ENCODE measurements at places on chromosomes 16 and 17.
A peak's percentile ranks its signal among the peaks of the same experiment; 100 is the strongest.

GRCh38 chr16:58490065-58490464, 9.9 kb upstream of the NDRG4 start:
- DNase-seq: no peak

DNA sequence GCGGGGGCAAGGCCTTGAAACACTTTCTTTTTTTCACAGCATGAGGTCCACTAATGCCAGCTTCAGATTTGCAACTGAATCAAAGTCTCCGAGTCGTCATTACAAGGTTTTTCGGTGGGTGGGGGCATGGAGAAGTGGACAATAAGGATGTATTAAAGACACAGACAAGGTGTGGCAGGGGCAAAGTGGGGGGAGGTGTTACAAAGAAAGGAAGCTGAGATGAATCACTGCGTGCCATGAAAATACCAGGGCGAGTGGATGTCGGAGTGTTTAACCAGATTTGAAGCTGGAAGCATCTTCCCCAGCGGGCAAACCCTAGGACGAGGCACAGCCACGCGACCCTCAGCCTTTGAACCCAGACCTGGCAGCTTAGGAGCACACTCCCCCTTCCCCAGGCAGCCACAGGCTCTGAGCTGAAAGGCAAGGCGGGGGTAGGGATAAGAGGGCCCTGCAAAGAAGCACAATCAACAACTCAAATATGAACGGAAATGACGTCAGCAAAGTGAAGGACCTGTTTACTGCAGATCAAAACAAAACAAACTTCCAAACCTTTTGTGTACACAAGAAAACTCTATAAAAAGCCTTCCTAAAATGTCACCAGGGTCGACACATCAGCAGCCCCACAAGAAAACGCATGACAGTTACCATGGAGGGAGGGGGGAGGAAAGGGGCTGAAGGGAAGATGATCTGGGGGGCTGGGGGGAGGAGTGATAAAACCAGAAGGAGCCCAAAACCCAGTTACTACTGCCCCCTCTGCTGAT, 5.6 kb upstream of the ZFHX3 start:
- DNase-seq: peak; percentile 57

- DNase-seq: no peak
Observed at GRCh38 chr17:34015253-34015652, 239.8 kb upstream of the CCL2 start.

DNA sequence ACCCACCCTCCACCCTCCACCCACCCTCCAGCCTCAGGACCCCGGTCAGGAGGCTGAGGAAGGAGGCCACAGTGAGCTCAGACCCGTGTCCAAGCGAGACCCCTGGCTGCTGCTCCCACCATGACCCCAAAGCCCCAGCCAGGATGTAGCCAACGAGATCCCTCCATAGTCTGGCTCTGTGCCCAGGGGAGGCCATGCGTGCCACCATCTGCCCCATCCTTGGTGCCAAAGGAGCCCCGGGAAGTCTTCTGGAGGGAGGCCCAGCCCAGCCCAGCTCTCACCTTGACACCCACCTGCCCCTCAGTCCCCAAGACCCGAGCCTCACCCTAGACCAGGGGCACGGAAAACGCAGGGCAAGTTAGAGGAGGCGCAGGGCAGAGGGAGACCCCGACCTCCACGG, 34.2 kb downstream of the PIEZO1 start:
- DNase-seq: no peak

DNA sequence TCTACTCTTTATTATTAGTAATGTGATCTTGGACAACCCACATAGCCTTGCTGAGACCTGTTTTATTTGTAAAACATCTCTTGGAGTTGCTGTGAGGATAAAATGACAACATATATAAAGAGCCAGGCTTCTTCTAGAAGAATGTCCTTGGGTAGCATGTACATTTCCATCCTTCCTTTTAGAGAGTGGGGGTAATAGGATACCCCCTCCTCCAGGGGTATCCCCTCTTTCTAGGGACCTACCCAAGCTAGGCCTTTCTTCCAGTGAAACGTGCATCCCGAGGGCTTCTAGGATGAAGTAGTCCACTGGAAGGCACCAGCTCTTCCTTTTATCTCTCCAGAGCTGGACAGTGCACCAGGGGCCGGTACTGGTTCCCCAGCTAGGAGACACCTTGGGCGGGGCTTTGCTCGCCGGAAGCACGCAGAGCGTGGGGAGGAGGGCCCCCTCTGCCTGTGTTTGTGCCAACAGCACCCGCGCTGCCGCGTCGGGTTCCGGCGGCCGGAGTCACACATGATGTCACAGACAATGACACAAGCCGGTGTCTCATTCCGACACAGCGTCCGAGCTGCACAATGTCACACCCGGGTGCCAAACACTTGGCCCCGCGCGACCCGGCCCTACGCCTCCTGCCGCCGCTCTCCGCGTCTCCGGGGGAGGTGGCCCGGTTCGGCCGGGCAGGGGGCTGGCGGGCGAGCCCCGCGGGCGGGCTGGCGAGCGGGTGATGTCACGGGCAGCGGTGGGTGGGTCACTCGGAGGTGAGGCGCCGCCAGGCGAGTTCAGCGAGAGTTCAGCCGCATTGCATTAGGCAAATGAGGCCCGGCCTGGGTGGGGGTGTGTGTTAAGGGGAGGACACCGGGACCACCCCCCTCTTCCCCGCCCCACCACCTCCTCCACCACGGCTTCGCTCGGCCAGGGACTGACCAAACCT, 23.4 kb downstream of the GJD3 start:
- peak; percentile 78 for DNase-seq

GRCh38 chr17:33968350-33969044, 286.6 kb upstream of the CCL2 start:
- no peak for DNase-seq

- DNase-seq: no peak
Observed at GRCh38 chr16:81292936-81293335, 21.8 kb upstream of the GAN start.

DNA sequence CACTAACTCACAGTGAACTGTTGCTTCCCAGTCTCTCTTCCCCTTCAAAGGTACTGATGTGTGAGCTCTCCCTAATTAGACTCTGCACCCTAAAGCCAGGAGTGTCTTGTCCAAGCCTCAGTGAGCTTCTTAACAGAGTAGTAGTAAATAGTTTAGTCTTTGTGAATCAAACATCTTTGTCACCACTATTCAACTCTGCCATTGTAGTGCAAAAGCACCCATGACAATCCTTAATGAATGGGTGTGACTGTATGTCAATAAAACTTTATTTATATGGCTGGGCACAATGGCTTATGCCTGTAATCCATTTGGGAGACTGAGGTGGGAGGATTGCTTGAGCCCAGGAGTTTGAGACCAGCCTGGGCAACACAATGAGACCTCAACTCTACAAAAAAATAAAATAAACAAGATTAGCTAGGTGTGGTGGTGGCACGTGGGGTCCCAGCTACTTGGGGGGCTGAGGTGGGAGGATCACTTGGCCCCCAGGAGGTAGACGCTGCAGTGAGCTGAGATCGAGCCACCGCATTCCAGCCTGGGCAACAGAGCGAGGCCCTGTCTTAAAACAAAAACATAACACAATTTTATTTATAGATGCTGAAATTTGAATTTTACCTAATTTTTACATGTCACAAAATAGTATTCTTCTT, 45.5 kb upstream of the TNRC6A start:
- no peak for DNase-seq

DNA sequence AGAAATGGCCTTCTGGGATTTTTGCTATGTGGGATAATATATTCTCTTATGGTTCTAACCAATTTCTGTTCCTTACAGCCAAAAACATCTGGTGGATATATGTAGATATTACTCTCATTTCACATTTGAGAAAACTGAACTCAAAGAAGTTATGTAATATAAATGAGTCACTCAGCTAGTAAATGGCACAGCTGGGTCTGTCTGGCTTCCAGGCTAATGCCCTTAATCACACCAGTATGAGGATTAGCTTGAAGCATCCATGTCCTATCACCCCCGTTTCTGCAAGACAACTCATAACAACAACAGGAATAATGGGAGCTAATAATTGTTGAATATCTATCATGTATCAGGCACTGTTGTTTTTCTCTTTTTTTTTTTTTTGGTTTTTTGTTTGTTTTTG, 34.4 kb upstream of the USP7 start:
- no peak for DNase-seq

DNA sequence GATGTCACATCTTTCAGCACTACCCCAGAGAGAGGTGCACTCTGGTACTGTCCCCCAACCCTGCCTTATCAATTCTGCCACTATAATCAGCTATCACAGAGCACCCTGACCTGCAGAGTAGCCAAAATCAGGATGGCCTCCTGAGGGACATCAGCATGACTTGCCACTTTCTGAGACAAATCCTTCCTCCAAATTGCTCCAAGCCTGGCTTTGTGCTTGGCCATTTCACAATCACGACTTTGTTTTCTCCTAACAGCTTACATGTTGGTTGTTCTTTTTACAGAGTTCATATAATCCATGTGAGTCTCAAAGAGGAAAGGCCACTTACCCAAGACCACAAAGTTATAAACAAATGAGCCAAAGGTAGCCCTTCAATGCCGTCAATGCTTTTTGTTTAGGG, 449.0 kb upstream of the CDH5 start:
- no peak for DNase-seq

GRCh38 chr16:1145383-1146100, 7.4 kb upstream of the CACNA1H start:
- DNase-seq: no peak

DNA sequence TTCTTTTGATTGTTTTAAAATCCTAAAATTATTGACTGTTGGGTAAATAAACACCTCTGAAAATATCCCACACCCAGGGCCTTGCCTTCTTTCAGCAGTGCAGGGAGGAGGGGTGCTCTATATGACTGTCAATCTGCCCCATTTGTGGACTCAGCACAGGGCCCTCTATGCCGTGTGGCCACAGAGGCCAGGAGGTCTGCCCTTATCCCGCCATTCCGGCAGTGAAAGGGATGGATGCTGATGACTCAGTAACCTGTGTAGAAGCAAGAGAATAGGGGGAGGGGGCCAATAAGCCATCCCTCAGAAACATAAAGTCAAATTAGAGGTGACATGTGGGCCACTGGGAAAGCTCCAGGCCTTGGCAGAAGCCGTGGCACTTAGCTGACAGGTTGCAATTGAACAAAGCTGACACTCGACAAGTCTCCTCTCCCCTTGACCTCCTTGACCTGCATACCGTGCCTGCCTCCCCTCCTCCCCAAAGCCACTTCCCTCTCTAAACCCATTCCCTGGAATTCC, 281.4 kb upstream of the DYNLRB2 start:
- DNase-seq: no peak

- DNase-seq: no peak
Observed at GRCh38 chr16:8899709-8900317, 17.7 kb downstream of the LITAFD start.

GRCh38 chr17:10292057-10292937, 80.5 kb downstream of the MYH13 start:
- no peak for DNase-seq

DNA sequence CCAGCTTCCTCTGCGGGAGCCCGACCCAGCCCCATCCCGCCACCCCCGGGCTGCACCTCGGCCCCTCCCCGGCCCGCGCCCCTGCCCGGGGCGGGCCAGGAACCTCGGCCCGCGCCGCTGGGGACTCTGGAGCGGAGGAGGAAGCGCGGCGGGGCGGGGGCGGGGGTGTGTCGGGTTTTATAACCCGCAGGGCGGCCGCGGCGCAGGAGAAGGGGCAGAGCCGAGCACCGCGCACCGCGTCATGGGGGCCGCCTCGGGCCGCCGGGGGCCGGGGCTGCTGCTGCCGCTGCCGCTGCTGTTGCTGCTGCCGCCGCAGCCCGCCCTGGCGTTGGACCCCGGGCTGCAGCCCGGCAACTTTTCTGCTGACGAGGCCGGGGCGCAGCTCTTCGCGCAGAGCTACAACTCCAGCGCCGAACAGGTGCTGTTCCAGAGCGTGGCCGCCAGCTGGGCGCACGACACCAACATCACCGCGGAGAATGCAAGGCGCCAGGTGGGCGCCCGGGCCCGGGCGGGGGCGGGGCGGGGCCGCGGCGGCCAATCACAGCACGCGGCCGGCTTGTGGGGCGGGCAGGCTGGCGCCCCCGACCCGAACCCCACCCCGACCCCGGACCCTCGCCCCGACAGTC, at the start of gene ACE:
ACE (plus strand) TSS at position 208 of the 626 bp plus-strand sequence; CDS start at position 242, 34 bp downstream.
- DNase-seq: no peak

GRCh38 chr16:87740441-87740840, 25.3 kb downstream of the KLHDC4 start:
- no peak for DNase-seq

- DNase-seq: no peak
Observed at GRCh38 chr16:48184681-48185080, 28.9 kb upstream of the ABCC12 start.

DNA sequence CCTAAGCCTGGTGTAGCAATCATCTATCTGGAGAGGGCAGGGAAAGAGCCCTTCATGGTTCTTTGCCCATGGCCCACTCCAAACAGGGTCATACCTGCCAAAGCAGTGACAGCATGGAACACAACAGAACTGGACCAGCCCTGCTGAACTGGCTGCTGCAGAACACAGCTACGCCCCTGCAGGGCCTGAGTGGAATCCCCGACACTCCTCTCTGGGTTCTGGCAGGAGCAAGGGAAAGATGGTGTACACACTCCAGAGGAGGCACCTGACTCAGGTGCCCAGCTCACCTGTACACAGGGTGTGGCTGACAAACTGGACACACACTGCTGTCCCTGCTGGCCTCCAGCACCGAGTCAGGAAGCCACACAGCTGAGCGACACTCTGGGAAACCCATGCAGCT, 19.8 kb downstream of the MIEF2 start:
- DNase-seq: no peak

DNA sequence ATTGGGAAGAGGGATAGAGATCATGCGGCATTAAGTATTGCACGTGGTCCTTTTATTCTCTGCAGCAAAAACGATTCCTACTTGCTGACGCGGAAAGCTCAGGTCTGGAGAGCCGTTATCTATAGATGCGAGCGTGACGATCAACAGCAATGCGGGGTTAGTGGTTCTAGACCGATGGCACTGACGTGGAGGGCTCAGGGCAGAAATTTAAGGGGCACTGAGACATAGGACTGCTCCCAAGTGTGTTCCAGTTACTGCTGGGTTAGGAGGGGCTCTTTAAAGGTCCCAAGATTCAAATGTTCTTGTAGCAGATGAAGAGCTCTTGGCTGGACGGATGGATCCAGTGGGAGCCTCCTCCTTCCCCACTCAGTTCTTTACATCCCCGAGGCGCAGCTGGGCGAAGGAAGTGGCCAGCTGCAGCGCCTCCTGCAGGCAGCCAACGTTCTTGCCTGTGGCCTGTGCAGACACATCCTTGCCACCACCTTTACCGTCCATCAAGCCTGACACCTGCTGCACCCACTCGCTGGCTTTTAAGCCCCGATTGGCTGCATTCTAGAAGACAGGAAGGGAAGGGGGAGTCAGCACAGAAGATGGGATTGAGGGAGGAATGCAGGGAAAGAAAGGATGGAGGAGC, 732 bp upstream of the EXOSC6 start:
- DNase-seq: no peak

DNA sequence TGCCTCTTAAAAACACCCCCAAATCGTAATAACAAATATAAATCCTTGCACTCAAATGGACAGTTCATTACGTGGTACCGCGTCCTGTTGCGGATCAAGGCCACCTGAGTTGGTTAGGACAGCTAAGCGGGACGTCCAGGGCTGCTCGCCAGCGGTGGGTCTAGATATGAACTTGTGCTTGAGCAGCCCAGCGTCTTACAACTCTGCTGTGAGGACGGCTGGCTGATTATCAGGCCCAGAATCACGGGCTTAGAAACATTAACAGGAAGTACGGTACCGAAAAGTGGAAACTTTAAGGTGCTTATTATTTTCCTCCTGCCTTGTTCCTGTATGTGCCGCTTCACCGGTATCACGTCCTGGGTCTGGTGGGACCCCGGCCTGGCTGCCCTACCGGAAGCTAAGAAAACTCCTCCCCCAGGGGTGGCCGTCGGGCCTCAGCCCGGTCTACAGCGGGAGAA, 832 bp upstream of the SRRM2 start:
- DNase-seq: no peak
